ENCODE measurements at places on chromosomes 3 and 15. TPM values are rescaled to one million over a fixed set of nuclear protein-coding genes. Genes with fewer than 3 reads are reported as not detected.

GRCh38 chr3:101158374-101158773, 162.0 kb downstream of the IMPG2 start:
- DNase-seq = no peak

- DNase-seq = peak; percentile 77
Measured at GRCh38 chr3:137761563-137762503, 2.3 kb upstream of the SOX14 start.

GRCh38 chr3:148778926-148779325, 48.7 kb upstream of the CPB1 start:
- DNase-seq = no peak

DNA sequence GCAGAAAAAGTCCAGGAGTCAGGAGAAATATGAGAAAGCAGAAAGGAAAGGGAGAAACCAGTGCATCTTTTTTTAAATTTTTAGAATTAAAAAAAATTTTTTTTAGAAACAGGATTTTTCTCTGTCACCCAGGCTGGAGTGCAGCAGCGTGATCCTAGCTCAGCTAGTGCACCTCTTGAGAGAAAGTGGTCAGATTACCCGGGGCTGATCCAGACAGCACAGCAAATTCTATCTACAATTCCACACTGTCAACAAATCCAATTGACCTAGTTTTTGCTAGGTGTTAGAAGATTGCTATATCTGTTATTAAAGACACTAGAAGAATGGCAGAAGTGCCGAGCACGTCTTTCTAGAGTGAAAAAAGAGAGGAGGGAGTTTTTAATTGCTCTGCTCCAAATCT, 117.3 kb downstream of the RFTN1 start:
- DNase-seq = no peak

GRCh38 chr15:70741107-70741531, 22.2 kb downstream of the UACA start:
- DNase-seq = no peak

DNA sequence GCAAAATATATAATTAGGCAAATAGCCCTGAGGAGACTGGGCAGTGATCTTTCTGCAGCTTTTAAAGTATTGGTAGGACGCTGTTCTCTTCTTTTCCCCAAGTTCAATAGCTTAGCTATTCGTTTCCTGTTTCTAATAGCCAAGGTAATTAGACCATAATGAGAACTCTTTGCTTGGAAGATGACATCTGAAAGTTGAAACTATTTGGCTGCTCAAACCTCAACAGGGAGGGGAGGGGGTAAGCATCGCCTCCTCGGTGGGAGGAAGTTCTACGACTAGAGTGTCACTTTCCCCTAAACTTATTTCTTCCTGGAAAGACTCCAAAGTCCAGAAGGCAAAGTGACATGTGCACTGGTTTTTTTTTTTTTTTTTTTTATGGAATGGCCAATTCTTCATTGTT, 22.8 kb upstream of the ALDH1A3 start:
- no peak for DNase-seq

DNA sequence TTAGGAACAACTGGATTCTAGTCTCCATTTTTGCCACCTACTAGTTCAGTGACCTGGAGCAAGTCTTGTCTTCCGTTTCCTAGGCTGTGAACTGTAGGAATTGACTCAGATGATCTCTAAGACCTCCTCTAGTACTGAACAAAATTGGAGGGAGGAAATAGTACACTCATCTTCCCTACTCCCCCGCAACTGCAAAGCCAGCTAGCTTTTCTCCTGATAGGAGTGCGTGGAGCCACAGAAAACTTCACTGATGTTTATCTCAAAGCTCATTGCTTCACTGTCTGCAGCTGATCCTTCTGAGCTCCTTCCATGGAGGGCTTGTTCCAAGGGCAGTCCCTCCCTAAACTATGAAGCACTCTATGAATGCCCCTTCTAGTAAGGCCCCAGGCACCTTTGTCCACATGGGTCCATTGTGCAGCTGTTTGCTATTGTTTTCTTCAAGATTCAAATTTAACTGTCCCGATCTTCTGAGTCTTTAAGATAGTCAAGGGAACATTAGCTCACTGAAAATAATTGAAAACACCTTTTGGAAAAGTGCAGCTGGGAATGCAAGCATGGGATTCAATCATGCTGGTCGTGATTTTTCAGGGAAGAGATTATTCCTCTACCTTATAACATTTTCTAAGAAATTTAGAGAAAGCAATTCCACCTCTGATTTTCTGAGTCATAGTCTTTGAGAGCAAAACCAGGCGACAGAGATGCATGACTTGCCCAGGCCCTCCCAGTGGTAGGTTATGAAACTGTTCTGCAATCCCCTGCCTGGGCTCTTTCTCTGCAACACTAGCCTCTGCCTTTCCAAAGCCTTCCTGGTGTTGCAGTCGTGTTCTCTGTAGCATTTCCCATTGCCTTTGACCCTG, 24.3 kb downstream of the FILIP1L start:
- no peak for DNase-seq

DNA sequence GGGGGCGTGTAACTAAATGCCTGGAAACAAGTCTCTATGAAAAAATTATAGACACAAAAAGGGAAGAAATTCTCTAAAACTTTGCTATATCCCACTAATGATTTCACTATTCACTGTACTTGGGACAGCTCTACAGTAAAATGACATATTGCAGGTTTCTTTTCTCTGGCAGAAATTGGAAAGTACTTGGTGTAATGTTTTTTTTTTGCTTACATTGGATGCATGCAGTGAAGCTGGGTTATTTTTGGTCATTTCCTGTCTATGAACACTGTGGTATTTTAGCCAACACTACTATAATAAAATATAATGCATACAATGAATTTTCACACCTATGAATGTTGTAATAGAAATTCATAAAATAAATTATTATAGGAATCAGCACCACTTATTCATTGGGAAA, 109.7 kb downstream of the LRRC49 start:
- DNase-seq = no peak

GRCh38 chr3:18282507-18282906, 142.6 kb downstream of the SATB1 start:
- no peak for DNase-seq

- no peak for DNase-seq
Measured at GRCh38 chr3:144189044-144189443, 217.4 kb downstream of the DIPK2A start.

GRCh38 chr15:91054816-91055215, 32.4 kb upstream of the VPS33B start:
- no peak for DNase-seq

GRCh38 chr15:63545520-63545919, 41.1 kb downstream of the USP3 start:
- no peak for DNase-seq

GRCh38 chr3:78029775-78030174, 989.9 kb downstream of the ROBO2 start:
- peak; percentile 82 for DNase-seq

GRCh38 chr15:96355568-96356187, 25.2 kb downstream of the NR2F2 start:
- no peak for DNase-seq

DNA sequence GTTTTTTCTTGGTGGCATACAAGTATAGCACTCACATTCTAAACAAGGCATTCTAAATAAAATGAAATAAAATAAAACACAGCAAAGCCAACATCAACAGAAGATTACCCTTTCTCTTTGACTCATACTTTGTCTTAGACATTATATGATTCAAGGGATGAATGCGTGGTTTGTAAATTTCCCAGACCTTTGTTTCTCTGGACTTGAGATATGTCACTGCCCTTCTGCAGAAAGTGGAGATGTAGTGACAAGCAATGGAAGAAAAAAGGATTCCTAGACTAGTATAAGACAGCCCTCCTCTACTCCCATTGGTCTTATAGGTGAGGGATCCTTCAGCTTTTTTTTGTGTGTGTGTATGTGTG, 22.4 kb downstream of the NANOGP8 start:
- DNase-seq = no peak

GRCh38 chr15:99976811-99977271, 243.6 kb upstream of the LYSMD4 start:
- no peak for DNase-seq

DNA sequence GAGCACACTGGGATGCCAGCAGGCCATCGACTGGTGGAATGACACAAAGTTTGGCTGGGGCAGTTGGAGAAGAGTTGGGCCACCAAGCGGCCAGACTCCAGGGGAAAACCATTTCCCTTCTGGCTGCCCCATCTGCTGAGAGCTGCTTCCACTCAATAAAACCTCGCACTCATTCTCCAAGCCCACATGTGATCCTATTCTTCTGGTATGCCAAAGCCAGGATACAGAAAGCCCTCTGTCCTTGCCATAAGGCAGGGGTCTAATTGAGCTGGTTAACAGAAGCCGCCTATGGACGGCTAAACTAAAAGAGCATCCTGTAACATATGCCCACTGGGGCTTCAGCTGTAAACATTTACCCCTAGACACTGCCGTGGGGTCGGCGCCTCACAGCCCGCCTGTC, 55.1 kb downstream of the NKIRAS1 start:
- no peak for DNase-seq

- DNase-seq = no peak
Measured at GRCh38 chr3:62332017-62332416, 41.3 kb downstream of the FEZF2 start.

- no peak for DNase-seq
Measured at GRCh38 chr3:157447026-157447694, 10.5 kb downstream of the PTX3 start.

- no peak for DNase-seq
Measured at GRCh38 chr15:58437531-58438105, 5.8 kb downstream of the LIPC start.

DNA sequence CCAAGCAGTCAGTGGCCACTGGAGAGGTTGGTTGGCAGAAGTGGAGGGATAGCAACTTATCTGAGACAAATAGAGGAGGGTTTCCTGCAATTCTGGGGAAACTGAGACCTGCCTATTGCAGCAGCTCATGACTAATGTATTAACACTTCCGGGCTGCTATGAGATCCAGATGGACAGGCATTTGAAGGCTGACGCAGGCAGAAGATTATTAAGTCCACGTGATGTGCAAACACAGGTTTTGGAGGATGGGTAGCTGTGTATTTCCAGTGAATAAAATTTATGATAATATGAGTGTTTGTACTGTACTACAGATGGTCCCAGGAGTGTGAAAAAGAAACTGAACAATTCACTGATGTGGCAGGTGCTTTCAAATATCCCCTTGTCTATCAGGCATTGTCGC, 28.5 kb upstream of the CFAP161 start:
- DNase-seq = no peak

GRCh38 chr3:118909763-118910162, 124.9 kb downstream of the IGSF11 start:
- DNase-seq = no peak

DNA sequence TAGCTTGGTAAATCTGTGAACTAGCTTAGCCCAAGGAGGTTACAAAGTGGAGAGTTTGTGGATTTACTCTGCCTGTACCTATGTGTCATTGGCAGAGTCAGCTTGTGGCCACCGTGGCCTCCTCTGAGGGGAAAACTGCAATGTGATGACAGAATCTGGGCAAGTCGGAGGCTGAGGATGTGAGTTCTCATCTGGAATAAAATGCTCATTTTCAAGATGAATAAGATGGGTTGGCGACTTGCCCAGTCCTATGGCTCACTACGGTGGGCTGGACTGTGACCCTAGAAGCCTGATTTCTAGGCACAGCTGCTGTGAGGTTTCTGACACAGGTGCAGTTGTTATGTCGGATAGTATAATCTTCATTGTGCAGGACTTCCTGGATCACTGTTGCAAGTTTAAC, 83.7 kb downstream of the ETV5 start:
- DNase-seq = no peak

DNA sequence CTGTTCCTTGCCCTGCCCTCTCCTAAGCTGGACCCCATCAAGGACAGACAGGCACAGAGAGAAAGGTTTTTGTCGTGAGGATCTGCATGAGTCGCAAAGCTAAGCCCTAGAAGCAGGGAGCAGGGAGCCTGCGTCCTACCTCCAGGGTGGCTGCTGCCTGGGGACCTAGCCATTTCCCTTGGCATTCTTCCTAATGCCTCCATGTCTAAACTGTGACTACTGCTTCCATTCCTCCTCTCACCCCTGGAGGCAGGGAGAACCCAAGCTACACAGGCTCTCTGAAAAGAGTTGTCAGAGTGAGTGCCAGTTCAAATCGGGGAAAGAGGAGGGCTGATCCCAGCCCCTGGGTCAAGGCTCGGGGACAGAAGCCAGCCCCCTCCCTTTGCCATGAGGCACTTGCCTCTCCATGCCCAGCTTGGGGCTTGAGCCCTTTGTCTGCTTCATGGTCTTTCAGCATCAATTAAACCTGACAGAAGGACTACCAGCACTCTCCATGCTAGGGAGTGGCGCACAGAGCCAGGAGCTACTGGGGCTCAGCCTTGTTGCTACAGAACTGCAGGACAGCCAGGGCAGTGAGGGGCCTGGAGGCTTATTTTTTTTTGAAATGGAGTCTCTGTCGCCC, 2.4 kb downstream of the GCHFR start:
- no peak for DNase-seq

DNA sequence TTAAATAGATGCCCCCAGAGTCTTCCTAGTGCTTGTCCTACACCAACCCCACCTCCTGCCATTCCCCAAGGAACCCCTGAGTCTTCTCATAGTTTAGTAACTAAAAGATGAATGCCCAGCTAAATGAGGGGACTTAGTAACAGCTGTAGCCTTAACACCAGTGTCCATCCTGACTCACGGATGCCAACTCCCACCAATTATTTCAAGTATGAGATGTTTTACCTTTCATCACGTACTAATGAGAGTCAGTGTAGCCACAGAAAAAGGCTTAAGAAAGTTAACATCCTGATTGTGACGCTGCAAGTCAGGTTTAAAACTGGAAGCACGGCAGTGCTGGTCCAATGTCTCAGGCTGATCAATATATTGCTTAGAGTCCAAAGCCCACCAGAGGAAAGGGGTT, 109.9 kb downstream of the FMN1 start:
- DNase-seq = no peak

DNA sequence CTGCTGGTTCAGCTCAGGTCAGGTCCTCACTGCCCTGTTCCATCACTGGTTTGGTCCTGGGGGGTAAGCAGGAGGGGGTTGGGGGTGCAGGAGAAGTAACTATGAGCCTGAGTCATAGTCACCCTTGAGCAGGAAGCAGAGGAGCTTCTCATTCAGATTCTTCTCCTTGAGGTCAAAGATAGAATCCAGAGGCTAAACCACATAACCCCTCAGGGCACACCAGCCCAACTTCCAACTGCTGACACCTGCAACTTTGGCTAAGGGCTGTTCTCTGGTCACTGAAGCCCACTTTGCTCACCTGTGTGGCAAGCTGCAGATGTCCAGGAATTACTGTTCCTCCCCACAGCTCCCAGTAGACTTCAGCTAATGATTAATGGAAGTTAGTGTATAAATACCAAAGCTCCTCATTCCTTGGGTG, 48.8 kb upstream of the LRRFIP2 start:
- DNase-seq = no peak

GRCh38 chr3:56251343-56251945, 216.8 kb downstream of the ERC2 start:
- DNase-seq = no peak

CELSR3 gene
- total RNA-seq = 9.6 TPM

TICRR gene
- total RNA-seq = 2.4 TPM

ACTC1 gene
- 7.1 TPM for total RNA-seq

GOLGA8J gene
- not detected for total RNA-seq

RBPMS2 gene
- 1.8 TPM for total RNA-seq

CD80 gene
- total RNA-seq = not detected

GPR176 gene
- 31.2 TPM for total RNA-seq

AGBL1 gene
- not detected for total RNA-seq

CD96 gene
- total RNA-seq = 0.23 TPM

TRAK1 gene
- total RNA-seq = 38.1 TPM
